Keratinocyte (primary cell): ENCODE measurements at places on chromosomes 16 and 17.

GRCh38 chr17:29573871-29574731 is 5.6 kb downstream of the TP53I13 start:
- no peak for DNase-seq

- peak; percentile 61 for DNase-seq
These were observed 20.0 kb upstream of the WFIKKN1 start for GRCh38 chr16:610513-611381.

DNA sequence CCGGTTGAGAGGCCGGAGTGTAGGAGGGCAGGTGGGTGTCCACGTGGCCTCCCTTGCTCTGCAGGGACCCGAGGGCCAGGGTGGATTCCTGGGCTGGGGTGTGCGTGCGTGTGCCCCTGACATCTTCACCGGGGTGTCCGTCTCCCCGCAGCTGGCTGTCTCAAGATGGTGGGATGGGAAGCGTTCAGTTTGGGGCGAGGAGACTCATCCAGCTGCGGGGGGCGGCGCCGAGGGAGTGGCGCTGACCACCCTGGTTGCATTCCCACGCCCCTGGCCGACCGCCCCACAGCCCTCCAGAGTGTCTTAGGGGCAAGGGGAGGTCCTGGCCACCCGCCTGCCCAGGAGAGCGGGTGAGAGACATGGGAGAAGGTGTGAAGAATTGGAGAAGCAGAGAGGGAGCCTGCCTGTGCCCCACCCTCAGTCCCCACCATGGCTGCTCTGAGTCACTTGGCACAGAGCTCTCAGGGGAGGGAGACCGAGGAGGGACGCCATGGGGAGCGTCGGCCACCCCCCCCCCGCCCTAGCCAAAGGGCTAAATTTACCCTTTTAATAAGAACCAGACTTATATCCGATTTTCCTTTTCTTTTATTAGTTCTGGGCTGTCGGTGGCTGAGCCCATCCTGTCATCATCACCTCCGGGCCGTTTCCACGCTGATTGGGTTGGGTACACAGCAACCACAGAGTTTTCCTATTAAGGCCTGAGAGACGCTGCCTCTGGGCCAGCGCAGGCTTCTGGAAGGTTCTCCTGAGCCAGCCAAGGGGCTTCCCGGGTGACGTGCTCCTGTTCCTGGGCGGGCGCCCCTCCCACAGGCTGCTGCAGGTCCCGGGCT is 22.0 kb downstream of the BAHCC1 start:
- no peak for DNase-seq

DNA sequence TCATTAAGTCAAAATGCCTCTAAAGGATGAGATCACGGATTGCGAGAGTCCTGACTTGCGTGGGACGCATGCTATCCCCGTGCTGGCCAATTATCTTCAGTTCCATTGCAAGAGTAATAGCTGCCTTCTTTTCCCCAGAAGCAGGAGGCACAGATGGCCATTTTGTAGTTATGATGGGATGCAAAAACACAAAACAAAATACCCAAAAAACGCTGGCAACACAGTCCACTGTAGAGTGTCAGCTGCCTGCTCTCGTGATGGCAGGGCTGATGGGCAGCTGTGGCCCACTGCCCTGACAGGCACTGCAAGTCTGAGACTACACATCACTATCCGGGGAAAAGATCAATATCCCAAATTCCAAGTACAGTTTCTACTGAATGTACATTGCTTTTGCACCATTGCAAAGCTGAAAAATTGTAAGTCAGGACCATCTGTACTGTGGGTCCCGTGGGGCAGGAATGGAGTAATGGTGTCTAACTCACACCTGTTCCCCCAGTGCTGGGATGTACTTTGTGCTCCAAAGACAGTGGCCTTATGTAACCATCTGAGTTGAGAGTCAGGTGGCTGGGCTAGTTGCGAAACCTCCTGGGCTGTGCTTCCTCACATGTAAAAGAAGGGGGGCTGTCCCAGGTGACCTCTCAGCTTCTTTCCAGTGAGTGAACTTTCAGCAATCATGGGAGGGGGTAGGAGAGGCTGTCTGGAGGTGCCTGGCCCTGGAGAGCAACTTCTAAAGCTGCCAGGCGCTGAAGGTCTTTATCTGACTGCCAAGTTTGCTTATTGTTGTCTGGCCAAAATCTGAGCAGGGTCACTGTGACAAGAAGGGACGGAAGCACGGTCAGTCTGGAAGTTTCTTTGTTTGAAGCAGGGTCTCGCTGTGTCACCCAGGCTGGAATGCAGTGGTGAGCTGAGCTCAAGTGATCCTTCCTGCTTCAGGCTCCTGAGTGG is 4.7 kb downstream of the SLC47A1 start:
- no peak for DNase-seq

- no peak for DNase-seq
These were observed 84.5 kb downstream of the XYLT1 start for GRCh38 chr16:17386229-17386628.

- no peak for DNase-seq
These were observed 59.7 kb downstream of the RNF112 start for GRCh38 chr17:19470530-19471261.

GRCh38 chr16:19690196-19690595 is 27.8 kb downstream of the KNOP1 start:
- DNase-seq, result no peak

DNA sequence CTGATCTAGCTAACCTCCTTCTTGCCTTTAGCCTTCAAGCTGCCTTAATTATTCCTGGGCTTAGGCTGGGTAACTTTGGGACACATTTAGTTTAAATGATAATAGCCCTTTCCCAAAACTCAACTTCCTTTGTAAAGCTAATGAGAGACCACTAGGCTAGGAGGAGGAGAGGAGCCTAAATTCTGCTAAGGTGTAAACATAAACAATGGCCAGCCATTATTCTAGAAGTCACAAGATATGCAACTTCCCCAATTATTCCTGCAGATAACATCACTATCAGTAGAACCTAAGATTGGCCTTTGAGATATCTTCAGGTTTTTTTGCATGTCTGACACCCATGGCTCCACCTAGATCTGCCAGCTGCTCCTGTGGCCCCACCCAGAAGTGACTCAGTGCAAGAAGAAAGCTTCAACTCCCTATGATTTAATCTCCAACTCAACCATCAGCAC is 131.2 kb upstream of the FAM20A start:
- DNase-seq, result no peak

- no peak for DNase-seq
These were observed 30.8 kb downstream of the FBXO31 start for GRCh38 chr16:87352818-87353217.

GRCh38 chr16:11679250-11679649 is 11.0 kb downstream of the SNN start:
- DNase-seq, result no peak

- no peak for DNase-seq
These were observed 389 bp downstream of the DUS1L start for GRCh38 chr17:82065193-82065637.

- DNase-seq, result no peak
These were observed 478.8 kb upstream of the HSBP1 start for GRCh38 chr16:83328936-83329335.

DNA sequence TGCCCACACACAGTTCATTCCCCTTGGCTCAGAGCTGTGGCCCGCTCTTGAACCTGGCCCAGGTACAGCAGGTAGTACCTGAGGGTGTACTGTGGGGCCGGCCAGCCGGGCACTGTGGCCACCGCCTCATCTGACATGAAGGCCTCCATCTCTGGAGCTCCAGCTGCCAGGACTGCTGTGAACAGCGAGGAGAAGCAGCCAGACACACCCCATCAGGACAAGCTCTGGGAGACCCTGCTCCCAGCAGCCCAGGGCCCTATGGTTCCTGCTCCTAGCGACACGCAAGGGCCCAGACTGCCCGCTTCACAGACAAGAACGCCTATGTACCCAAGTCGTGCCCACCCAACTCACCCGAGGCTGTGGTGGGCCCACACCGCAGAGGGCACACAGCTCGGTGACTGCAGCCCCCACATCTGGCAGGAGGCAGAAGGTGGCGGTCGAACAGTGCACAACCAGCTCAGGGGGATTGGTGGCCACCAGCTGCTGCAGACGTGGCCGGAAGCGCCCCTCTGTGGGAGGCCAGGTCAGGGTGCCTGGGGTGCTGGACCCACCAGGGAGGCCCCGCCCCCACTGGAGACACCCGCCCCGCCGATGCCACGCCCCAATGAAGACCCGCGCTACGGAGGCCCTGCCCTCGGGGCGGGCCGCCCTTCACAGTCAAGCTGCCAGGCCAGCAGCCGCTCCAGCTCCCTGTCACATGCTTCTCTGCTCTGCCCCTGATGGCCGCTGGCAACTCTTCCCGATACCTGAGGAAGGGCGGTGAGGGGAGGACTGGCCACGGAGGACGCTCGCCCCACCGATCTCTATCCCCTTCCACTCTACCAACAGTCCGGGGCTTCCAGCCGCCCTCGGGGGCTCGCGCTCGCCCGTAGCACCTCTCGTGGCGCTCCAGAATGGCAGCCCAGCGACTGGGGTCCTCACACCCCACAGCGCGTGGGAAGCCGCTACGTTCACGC is 1.1 kb upstream of the STUB1 start:
- DNase-seq, result no peak

DNA sequence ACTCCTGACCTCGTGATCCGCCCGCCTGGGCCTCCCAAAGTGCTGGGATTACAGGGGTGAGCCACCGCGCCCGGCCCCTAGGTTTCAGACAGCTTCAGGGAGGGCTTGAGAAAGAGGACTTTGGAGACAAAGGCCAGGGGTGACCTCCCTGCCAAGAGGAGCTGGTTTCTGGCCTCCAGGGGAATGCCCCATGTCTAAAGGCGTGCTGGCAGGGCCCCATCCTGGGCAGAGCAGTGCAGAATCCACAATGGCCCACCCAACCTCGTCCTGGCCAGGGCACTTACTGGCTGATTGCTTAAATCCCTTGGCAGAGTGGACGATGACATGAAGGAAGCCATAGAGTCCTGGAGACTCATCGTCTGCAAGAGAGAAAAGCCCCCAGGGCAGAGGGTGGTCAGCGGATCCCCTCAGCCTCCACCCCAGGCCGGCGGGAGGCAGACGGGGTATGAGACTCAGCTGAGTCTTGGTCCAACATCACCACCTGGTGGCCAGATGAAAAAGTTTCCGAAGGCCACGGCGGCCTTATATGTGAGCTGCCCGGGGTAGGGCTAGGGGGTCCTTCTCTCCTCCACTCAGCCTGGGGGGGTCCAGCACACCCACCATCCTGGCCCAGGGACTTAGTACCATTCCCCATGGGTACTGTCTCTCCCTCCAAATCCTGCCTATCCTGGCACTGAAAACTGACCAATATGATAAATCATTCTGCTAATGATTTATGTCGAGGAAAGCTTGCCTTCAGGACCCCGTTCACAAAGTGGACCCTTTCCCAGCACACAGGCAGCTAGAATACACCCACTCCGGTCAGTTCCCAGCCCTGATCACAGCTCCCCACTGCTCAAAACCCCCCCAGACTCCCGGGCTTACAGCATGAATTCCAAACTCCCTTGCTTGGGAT is 59.1 kb downstream of the TIMM22 start:
- DNase-seq, result no peak

DNA sequence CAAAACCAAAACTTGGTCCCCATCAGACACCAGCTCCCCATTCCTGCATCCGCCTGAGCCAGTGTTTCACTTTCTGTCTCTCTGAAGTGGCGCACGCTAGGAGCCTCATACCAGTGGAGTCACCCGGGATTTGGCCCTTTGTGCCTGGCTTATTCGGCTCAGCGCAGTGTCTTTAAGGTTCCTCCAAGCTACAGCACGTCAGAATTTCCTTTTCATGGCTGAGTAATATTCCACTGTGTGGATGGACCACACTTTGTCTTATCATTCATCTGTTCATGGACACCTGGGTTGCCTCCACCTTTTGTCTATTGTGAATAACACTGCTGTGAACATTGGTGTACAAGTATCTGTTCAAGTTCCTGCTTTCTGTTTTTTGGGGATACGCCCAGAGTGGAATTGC is 45.2 kb upstream of the CHMP6 start:
- no peak for DNase-seq

DNA sequence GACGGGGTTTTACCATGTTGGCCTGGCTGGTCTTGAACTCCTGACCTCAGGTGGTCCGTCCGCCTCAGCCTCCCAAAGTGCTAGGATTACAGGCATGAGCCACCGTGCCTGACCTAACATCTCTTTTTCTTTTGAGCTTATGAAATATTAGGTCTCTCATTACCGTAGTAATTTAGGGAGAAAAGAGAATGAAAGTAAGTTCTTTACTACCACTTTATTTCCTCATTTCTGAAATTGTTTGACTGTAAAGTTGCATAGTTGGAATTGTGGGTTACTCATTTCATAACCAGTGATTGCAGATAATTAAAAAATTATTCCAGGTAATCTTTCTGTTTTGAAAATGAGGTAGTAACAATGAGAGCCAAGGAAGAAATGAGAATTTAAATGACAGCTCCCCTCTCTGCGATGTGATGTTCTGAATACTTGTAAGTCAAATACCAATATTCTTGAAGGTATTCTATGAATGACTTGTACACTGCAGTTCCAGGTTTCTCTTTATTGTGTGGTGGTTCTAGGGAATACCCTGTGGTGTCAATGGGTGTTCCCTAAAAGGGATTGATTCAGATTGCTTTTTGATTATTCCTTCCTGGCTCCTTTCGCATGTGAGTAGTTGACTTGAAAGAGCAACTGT is 28.3 kb downstream of the MAP2K4 start:
- no peak for DNase-seq

- no peak for DNase-seq
These were observed 863.5 kb downstream of the KCNJ2 start for GRCh38 chr17:71032746-71033273.

DNA sequence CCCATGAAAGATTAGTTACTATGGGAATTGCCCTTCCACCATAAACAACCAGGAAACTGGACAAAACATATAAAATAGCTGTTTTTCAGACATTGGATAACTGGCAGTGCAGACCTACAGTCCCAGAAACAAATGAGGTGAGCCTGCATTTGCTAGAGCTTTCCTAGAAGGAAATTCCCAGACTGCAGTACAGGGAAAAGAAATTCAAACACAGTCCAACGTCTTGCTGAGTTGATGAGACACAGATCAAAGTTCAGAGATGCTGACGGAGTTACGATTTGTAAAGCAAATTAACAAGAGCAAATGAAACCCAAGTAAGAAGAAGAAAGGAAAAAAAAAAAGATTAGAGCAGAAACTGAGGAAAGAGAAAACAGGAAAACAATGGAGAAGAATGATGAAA is 41.3 kb upstream of the MNT start:
- no peak for DNase-seq

DNA sequence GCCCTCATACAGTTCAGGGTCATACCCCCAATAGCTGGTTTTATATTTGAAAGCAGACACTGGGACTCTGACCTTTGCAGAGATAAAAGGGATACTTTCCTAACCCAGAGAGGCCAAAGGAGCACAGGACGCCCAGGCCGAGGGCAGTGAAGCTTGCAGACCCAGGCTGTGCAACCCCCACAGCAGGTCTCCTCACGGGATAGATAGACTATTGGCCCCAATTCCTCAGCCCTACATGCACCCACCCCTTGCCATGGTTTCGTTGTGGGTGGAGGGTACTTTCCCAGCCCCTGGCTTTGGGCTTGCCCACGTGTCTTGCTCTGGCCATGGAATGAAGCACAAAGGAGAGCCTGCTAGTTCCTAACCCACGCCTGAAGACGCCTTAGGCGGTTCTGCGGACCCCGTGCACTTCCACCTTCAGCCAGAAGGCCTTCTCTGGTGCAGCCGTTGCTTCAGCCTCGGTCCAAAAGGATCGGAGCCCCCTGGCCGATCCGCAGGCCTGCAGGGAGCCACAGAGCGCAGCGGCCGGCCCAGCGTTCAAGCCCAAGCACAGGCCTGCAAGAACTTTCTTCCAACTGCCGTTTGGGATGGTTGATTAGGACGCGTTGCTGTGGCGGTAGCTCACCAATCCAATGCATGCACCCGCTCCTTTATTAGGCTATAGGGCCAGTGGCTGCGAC is 9.8 kb upstream of the BRCA1 start:
- no peak for DNase-seq

GRCh38 chr17:45702666-45703266 is 81.4 kb upstream of the CRHR1 start:
- DNase-seq, result no peak
